ENCODE measurements at places on chromosomes 2 and 18.
A peak's percentile ranks its signal among the peaks of the same experiment; 100 is the strongest.

DNA sequence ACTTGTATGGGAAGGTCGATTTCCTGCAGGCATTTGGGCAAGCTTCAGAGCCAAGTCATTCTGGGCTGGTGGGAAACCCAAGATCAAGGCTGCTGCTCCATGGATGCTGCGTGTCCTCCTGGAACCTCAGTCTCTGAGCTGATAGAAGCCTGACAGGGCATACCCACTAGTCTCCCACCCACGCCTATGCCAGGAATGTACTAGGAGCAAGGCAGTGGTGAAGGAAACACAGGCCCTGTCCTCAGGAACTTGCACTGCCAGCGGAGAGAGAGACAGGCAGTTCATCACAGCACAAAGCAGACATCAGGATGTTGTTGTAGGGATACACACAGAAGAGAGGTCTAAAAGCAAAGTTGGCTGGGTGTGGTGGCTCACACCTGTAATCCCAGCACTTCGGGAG is 84.2 kb downstream of the PLB1 start:
- DNase-seq: no peak

- no peak for DNase-seq
Observed at GRCh38 chr2:218419630-218420216, 800 bp downstream of the VIL1 start.

- DNase-seq: peak; percentile 50
Observed at GRCh38 chr2:108621087-108621559, 86.9 kb downstream of the LIMS1 start.

DNA sequence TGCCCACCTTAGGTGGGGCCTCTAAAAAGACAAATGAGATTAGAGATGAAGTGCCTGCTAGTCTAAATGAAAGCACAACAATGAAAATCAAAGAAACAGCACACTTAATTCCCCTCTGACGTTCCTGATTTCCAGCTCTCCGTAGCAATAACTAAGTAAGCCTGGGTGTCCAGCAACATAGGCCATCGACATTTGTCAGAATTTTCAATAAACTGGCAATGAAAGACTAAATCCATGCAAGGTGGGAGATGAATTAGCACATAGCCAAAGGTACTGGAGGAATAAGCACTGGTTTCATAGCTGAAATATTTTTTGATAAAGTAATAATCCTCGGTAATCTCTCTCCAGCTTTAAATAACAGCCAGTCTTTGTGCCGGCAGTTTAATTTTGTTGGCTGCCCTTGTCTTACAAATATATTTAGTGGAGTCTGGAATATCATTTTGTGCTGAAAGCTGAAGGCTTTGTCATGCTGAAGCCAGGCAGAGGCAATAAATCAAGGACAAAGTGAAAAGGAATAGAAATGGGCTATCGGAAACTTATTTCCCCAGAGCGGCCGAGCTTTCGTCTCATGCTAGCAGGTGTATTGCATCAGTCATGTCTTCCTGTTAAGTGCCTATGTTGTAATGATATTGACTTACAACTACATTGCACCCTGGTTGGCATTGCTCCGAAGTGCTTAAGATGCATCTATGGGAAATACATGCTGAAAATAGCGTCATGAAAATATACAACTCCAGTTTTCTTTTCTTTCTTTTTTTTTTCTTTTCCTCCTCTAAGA is 790.1 kb downstream of the CNTNAP5 start:
- no peak for DNase-seq

DNA sequence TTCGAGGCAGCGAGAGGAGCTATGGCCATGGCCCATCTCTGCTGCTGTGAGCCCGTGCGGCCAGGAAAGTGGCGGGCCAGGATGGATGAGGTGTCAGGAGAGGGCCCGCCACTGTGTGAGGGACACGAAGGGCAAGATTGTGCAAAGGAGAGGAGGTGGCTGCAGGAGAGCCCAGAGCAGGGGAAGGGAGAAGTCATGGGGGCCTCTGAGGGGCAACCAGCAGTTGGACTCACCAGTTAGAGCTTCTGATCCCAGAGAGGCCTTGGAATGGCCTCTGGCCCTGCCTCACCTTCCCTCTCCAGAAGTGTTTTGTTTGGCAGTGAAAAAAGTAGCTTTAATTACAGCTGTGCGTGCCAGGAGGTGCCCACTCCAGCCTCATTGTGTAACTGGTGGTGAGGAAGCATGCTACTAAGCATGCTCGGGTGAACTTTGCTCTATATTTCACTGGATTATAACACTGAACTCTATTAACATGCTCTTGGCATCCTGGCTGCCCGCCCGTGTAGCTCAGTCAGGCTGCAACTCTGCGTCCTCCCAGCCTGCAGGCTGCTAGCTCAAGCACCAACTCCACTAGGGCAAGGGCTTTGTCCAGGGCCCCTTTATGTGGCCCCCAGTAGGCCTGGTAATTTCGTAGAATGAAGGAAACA is 34.2 kb downstream of the IMPA2 start:
- DNase-seq: no peak

Measured in NCI-H2171 treated with DMSO at 0.1 percent for 48 hours (cell line).